H4 (cell line): ENCODE measurements at places on chromosomes 4 and X. TPM values are rescaled to one million over a fixed set of nuclear protein-coding genes. Genes with fewer than 3 reads are reported as not detected.

MFAP3L gene
- total RNA-seq = 3.6 and 4.3 TPM in 2 replicates

FOXR2 gene
- total RNA-seq = 7.5 and 8.1 TPM in 2 replicates

KLB gene
- not detected in 2 replicates for total RNA-seq

- DNase-seq = no peak
Measured at GRCh38 chr4:75189711-75190335, 256.9 kb downstream of the PARM1 start.

DNA sequence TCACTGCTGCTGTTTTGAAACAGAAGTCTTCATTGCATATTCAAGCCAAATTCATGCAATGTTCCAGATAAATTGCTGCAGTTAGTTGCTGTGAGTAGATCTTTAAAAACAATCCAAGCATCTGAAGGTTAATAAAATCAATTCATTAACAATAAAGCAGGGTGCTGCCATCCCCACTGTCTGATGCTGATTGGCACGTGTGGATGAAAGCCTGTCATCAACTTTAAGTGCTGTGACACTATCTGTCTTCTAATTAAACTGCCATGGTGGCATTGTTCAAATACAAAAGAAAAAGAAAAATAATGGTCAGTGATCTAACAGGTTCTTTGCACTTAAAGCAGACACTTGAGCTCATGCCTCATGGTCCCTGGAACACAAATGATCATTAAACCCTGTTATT lies 63.0 kb upstream of the MND1 start:
- DNase-seq = no peak

DNA sequence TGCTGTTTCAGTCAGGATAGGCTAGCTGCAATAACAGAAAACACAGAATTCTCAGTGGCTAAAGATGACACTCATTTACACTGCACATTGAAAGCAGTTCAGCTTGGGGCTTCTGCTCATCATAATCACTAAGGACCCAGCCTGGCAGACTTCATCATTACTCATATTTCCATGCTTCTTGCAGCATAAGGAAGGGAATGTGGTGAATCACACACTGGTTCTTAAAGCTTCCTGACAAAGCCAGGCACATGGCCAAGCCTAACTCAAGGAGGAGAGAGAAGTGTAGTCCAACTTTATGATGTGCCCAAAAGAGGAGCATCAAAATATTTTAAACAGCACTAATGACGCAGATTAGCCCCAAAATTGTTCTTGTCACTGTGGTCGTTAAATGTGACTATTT lies 186.5 kb downstream of the BANK1 start:
- DNase-seq = peak; percentile 89

DNA sequence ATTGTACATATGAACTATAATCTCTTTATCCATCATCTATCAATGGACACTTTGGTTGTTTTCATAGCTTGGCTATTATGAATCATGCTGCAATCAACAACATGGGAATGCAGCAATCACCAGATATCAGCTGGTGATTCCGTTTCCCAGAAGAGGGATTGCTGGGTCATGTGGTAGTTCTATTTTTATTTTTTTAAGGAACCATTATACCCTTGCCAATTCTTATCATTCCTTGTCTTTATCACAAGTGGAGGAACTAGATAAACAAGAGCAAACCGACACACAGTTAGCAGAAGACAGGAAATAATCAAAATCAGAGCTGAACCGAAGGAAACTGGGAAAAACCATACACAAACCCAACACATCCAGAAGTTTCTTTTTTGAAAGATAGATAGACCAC lies 14.5 kb upstream of the LNX1 start:
- DNase-seq = no peak

DNA sequence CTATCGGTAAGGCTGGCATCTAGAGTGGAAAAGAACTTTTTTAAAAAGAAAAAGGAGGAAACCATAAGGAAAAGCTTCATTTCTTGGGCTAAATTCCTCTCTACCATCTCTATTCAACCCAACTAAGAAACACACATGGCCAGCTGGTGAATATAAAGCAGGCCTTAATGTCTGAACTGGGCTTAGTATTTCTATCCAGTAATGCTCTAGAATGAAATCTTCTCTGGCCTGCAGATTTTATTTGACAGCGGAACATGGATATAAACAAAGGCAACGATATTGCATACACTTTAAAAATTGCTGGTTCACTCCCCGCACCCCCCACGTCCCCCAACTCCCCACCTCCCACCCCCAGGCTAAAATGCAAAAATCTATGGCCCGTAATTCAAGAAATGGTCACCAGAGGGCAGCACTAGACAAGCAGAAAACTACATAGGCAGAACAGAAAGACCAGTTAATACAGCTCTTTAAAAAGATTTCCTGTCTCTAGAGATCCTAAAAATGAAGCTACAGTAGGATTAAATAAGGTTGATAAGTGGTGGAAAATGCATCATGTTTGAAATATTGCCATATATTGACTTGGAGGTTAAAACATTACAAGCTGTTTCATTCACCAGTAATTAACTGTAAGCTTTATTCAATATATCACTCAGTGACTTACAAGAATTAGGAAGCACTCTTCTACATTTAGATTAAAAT lies 155.2 kb upstream of the GALNT7 start:
- DNase-seq = peak; percentile 20

- no peak for DNase-seq
Measured at GRCh38 chr4:82422616-82423015, 7.6 kb downstream of the HNRNPDL start.

GAGE1 gene
- total RNA-seq = not detected in 2 replicates

- DNase-seq = no peak
Measured at GRCh38 chr4:110624904-110625494, 2.1 kb upstream of the PITX2 start.

GRCh38 chr4:155738548-155738947 lies 20.3 kb upstream of the GUCY1B1 start:
- DNase-seq = no peak

PPARGC1A gene
- total RNA-seq = 0.94 and 2.4 TPM in 2 replicates

DNA sequence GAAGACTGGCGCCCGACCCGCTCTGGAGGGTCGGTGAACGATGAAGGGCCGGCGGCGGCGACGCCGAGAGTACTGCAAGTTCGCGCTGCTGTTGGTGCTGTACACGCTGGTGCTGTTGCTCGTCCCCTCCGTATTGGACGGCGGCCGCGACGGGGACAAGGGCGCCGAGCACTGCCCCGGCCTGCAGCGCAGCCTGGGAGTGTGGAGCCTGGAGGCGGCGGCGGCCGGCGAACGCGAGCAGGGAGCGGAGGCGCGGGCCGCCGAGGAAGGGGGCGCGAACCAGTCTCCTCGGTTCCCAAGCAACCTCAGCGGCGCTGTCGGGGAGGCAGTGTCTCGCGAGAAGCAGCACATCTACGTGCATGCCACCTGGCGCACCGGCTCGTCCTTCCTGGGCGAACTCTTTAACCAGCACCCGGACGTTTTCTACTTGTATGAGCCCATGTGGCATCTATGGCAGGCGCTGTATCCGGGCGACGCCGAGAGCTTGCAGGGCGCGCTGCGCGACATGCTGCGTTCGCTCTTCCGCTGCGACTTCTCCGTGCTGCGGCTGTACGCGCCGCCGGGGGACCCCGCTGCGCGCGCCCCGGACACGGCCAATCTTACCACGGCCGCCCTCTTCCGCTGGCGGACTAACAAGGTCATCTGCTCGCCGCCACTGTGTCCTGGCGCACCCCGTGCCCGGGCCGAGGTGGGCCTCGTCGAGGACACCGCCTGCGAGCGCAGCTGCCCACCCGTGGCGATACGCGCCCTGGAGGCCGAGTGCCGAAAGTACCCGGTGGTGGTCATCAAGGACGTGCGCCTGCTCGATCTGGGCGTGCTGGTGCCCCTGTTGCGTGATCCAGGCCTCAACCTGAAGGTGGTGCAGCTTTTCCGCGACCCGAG lies 568 bp downstream of the CHST7 start:
- peak; percentile 15 for DNase-seq

ENPEP gene
- 0.08 TPM in 1 of 2 replicates, not detected in the other for total RNA-seq

DNA sequence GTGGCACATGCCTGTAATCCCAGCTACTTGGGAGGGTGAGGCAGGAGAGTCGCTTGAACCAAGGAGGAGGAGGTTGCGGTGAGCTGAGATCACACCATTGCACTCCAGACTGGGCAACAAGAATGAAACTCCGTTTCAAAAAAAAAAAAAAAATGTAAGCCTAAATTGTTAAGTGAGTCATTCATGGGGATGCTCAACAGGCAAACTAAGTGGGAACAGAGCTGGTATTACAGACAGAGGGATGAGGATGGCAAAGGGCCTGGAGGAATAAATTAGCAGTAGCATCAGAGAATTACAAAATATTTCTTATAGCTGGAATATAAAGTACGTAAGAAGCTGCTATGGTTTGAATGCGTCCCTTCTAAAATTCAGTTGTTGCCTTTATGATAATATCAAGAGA lies 43.4 kb upstream of the OGT start:
- no peak for DNase-seq

GYPE gene
- total RNA-seq = not detected in 2 replicates

GRCh38 chr4:7938266-7938608 lies 1.4 kb downstream of the AFAP1 start:
- no peak for DNase-seq

DNA sequence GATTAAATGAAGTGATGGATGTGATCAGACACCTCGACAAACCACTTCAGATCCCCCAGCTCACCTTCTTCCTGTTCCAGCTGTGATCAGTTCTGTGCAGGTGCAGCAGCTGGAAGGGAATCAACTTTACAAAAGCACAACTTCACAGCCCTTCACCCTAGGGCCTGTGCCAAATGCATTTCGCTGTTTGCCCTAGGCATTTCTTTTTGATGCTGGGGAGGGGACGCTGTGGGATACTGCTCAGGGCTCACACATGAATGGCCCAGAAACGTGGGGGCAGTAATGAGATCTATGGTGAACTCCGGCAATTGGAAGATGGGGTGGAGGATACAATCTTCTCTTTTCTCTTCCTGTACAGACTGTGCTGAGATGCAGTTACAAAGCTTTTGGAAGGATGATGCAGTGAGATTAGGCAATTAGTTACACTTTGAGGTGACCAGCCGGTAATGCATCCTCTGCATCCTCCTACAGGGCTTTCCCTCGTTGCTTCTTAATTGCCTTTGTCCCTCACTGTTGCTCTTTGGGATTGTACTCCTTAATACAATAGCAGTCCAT lies 215.1 kb upstream of the PITX2 start:
- no peak for DNase-seq

GRCh38 chr4:89752932-89753598 lies 83.9 kb downstream of the SNCA start:
- DNase-seq = peak; percentile 70

GRCh38 chrX:70973221-70973620 lies 42.3 kb upstream of the SLC7A3 start:
- DNase-seq = no peak

- peak; percentile 94 for DNase-seq
Measured at GRCh38 chr4:183182873-183183725, 84.0 kb downstream of the WWC2 start.

GPRASP3 gene
- total RNA-seq = 1.2 and 2.0 TPM in 2 replicates

GUCY1B1 gene
- 10.4 and 13.0 TPM in 2 replicates for total RNA-seq
